ENCODE measurements at places on chromosomes 16 and 17.

- DNase-seq = no peak
Measured at GRCh38 chr16:28596115-28596630, 677 bp downstream of the SULT1A2 start.

- no peak for DNase-seq
Measured at GRCh38 chr16:50643192-50643591, 37.9 kb downstream of the SNX20 start.

DNA sequence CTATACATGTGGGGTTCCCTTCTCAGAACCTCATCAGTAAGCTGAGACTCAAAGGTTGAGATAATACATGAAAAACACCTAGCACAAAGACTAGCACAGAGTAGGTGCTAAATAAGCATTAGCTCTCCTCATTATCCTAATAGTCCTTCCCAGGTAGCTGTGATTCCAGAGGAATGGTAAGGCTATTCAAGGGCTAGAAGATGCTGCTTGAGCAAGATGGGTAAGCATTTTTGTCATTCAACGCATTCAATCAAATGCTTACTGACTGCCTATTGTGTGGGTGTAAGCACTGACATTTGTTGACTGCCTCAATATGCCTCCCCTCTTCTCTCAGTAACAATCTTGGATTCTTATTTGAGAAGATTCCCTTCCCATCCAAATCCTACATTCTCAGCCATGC is 4.0 kb downstream of the SUPT4H1 start:
- DNase-seq = no peak

- no peak for DNase-seq
Measured at GRCh38 chr16:31010585-31011325, at the start of gene STX1B. TSS of gene STX1B (minus strand) at chr16:31010638. CDS start at chr16:31010396, 242 bp downstream.

DNA sequence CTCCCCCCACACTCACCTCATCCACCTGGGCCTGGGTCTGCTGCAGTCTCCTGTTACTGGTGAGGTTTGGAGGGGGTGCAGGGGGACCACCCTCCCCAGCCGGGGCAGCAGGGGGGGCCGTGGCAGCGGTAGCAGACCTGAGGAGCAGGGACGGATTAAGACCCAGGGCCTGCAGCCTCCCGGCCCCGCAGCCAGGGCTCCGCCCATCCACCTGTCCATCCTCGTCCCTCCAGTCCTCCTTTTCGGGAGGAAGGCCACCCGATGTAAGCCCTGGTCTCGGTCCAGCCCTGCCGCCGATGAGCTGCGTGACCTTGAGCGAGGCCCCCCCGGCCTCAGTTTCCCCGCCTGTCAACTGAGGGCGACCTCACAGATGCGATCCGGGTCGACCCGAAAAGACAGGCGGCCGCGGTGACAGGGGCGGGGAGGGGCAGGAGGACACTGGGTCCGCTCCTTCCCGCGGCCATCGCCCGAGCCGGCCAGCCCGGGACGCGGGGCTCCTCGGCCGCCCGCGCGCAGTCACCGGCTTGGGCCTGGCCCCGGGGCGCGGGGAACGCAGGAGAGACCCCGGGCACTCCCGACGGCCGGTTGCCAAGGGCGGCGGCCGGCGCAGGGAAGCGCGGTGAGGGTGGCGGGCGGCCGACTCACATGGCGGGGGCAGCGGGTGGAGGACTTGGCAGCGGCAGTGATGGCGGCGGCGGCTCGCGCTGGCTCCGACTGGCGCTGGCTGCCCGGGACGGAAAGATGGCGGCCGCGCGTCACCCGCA is at the start of gene VAMP2:
Gene VAMP2, minus strand, starts transcription at position 716 of the 764 bp plus-strand sequence. Its CDS starts 69 bp downstream, at position 647.
- no peak for DNase-seq

DNA sequence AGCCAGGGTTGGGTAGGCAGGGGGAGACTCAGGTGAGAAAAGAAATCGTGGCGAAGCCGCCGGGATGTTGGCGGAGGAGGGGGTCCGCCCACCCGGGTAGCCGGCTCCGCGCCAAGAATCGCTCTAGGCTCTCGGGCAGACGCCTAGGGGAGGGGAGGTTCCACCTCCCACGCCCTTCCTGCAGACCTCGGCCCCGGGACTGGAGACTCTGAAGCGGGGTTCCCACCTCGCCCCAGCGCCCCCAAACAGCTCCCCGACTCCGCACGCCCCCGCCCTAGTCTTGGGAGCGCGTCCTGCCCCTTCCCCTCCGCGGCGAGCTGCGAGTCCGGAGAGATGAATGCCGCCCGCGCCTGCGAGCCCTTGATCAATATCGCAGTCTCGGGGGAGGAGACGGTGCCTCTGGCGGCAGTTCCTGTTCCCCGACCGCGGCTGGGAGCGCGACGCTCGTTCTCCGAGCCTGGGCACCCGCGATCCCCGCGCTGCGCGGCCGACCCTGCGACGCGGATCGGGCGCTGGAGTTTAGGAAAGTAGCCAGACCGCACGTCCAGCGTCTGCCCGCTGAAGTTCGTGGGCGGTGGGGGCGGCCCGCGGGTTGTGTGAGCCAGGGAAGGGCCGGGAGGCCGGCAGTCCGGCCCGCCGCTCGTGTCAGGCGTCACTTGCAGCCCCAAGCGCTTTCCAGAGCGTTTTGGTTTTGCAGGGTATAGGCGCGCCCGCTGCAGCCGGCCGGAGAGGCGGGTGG is 790 bp downstream of the CRHR1 start:
- DNase-seq = no peak

- DNase-seq = no peak
Measured at GRCh38 chr17:81959362-81960129, 1.4 kb downstream of the NOTUM start.

DNA sequence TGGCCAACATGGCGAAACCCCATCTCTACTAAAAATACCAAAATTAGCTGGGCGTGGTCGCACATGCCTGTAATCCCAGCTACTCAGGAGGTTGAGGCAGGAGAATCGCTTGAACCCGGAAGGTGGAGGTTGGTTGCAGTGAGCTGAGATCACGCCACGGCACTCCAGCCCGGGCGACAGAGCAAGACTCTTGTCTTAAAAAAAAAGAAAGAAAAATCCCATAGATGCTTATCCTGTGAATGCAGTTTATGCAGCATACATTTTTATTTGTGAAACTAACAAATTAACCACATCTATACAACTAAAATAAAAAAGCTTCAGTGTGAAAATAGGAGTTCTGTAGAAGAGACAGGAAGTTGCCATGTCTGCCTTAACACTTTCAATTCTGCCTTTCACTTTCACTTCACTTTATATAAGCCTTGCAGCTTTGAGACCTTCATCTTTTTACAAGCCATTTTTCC is 7.1 kb downstream of the IGSF6 start:
- DNase-seq = no peak

DNA sequence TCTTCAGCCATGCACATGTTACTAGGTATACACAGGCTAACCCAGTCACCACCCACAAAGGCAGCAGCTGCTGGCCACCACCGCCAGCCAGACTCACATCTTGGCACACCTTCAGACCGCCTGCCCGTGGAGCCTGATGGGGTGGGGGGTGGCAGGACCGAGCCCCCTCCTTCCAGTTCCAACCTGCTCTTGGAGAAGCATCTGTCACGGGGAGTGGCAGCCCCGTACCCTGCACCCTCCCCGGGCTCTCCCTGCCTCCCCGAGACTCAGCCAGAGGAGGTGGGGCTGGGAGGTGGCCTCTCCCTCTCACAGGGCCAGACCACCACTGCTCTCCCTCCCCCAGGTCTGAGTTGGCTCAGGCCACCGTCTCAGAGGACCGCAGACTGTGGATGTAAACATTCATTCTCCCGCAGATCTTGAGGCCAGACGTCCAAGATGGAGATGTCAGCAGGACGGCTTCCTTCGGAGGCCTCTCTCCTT is 11.3 kb upstream of the RBFOX3 start:
- no peak for DNase-seq

Measured in AG04450 (cell line).